ENCODE measurements at places on chromosomes 16 and 17.

- DNase-seq, result no peak
These were observed 1.6 kb downstream of the PRSS36 start for GRCh38 chr16:31148281-31148728.

DNA sequence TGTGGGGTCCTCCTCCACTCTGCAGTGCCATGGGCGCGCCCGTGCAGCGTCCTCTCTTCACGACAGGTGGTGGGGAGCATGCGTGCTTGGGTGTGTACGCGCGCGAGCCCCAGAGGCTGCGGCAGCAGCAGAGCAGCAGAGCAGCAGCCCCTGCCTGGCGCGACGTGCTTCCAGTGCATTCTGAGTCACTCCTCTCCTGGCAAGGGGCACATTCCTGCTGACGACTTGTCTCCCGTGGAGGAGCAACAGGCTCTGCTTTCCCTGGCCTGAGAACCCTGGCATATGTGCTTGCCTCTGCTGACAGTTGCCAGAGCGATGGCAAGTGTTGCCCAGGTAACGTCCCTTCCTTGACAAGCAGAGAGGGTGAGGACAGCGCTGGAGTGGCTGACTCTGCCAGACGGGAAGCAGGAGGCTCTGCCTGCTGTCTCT is 133.8 kb upstream of the PLCG2 start:
- DNase-seq, result no peak

GRCh38 chr16:74740795-74741304 is 33.8 kb downstream of the FA2H start:
- DNase-seq, result no peak

DNA sequence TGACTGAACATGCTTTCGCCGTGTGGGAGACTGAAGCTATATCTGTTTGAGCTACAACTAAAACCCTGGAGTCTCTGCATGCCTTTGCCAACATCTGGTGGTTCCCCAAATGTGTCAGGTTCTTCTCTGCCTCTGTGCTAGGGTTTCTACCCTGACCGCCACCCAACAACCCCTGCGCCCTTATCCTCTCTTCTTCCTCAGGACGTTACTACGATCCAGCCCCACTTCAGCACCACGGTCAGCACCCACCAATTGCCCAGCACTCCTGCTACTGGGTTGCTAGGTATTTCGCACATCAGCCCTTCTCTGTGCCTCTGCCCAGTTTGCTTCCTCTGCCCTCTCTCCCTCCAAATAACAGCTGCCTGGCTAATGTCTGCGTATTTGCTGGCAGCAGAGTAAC is 106.3 kb upstream of the HSBP1 start:
- peak; percentile 20 for DNase-seq

DNA sequence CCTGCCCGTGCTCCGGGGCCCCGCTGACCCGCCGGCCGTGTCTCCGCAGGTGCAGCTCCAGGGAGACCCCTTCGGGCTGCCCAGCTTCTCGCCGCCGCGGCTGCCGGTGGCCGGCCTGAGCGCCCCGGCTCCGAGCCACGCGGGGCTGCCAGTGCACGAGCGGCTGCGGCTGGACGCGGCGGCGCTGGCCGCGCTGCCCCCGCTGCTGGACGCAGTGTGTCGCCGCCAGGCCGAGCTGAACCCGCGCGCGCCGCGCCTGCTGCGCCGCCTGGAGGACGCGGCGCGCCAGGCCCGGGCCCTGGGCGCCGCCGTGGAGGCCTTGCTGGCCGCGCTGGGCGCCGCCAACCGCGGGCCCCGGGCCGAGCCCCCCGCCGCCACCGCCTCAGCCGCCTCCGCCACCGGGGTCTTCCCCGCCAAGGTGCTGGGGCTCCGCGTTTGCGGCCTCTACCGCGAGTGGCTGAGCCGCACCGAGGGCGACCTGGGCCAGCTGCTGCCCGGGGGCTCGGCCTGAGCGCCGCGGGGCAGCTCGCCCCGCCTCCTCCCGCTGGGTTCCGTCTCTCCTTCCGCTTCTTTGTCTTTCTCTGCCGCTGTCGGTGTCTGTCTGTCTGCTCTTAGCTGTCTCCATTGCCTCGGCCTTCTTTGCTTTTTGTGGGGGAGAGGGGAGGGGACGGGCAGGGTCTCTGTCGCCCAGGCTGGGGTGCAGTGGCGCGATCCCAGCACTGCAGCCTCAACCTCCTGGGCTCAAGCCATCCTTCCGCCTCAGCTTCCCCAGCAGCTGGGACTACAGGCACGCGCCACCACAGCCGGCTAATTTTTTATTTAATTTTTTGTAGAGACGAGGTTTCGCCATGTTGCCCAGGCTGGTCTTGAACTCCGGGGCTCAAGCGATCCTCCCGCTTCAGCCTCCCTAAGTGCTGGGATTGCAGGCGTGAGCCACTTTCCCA is 5.9 kb downstream of the CTF1 start:
- peak; percentile 54 for DNase-seq

DNA sequence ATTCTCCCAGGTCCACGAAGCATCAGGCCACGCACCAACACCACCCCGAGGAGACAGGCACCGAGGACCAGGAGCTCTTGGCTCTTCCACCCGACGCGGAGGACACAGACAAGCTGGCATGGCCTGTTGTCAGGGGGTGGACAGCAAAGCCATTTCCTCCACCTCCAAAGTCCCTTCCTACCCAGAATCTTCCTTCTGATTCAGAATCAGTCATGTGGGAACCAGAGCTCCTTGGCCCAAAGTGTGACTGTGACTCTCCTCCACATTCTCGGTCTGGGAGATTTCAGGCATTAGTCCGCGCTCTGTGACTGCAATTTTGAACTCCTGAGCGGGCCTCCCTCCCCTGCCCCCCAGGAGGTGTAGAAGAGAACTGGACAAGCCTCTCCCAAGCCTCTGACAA is 9.2 kb downstream of the DNAH17 start:
- no peak for DNase-seq

GRCh38 chr17:13088666-13089065 is 70.8 kb upstream of the ELAC2 start:
- DNase-seq, result no peak

- no peak for DNase-seq
These were observed 2.0 kb downstream of the KLHL36 start for GRCh38 chr16:84650062-84650991.

DNA sequence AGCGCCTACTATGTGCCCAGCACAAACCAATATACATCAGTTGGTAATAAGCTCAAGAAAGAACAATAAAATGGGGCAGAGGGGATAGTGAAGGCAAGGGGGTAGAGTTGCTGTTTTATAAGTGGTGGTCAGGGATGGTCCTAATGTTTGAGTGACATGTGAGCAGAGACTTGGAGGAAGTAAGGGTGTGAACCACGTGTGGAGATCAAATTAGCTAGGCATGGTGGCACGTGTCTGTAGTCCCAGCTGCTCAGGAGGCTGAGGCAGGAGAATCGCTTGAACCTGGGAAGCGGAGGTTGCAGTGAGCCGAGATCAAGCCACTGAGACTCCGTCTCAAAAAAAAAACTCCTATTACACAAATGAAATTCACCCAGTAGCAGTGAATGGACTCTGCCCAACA is 56.5 kb downstream of the IRX6 start:
- no peak for DNase-seq

- DNase-seq, result peak; percentile 73
These were observed 8.4 kb downstream of the P3H4 start for GRCh38 chr17:41803049-41804020.

- no peak for DNase-seq
These were observed 16.4 kb upstream of the SEC14L1 start for GRCh38 chr17:77124192-77124889.

- peak; percentile 34 for DNase-seq
These were observed 23.9 kb downstream of the AMFR start for GRCh38 chr16:56401482-56401881.

DNA sequence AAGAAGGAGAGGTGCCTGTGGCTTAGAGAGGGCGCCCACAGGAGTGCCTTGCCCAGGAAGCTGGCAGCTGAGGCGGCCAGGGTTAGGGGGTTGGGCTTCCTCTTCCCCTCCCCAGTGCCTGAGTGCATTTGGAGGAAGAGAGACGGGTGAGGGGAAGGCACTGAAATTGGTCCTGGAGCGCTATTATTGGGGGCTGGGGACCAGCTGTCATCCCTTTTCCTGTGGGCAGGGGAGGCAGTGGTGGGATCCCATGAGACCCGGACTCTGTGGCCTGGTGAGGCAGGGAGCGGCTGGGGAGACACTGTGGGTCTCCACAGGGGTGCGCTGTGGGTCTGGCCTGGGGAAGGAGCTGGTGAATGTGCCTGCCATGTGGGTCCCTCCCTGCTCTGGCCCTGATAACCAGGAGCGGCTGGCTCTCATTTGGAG is 259.7 kb downstream of the SEC14L1 start:
- peak; percentile 83 for DNase-seq

GRCh38 chr17:81681672-81682071 is 1.9 kb downstream of the ARL16 start:
- DNase-seq, result no peak

GRCh38 chr17:6249732-6250131 is 179.6 kb downstream of the WSCD1 start:
- DNase-seq, result no peak

DNA sequence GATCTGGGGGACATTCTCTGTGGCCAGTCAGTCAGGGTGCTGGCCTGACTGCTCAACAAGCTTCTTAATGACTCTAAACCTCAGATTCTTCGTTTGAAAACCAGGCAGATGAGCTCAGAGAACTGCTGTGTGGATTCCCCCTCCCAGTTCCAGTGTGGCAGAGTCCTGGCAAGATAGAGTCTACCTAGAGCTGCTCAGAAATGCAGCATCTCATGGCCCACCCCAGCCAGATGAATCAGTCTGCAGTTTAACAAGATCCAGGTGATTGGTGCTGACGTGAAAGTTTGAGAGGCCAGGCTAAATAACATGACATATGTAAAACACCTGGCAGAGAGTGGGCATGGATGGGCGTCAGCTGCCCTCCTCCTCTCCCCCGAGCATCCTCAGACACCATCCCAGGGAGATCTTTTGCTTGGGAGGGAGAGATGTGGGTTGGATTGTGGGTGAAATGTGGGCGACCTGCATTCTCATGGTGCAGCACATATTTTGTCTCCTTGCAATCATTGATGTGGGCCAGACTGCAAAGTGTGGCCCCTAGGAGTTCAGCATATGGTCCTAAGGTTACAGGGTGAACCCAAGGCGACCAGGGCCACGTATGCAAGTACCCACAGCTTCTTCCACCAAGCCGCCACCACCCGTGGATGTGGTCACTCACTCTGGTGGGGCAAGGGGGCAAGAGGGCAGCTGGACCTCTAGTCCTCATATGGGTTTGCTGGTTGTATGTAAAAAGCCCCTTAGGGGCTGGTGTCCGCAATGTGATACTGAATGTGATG is 19.5 kb downstream of the SOCS3 start:
- no peak for DNase-seq

GRCh38 chr17:43750153-43750552 is 8.4 kb downstream of the SOST start:
- no peak for DNase-seq

GRCh38 chr16:57950382-57950781 is 20.5 kb downstream of the CNGB1 start:
- DNase-seq, result no peak

DNA sequence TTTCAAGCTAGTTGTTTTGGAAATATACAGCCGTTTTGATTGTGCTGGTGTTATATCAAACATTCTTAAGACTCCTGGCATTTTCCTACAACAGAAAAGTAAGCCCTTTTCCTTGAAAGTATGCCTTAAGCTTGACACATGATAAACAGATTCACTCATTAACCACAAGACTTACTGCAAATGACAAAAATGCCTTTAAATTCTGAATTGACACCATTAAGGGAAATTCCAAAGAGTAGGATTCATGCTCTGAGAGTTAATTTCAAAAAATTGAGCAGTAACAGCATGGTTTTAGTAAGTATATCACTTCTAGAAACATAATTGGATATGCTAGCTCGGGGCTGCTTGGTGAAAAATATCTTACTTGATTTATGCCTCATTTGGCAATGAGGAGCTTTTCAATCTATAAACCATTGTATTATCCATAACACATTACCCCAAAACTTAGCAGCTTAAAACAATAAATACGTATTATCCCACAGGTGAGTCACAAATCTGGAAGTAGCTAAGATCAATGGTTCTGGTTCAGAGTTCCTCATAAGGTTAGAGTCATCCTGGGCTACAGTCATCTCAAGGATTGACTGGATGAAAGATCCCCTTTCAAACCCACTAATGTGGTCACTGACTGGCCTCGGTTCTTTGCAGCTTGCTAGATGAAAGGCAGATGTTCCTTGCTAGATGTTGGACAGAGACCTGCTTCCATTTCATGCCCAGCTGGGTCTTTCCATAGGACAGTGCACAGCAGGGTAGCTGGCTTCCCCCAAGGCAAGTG is 8.2 kb upstream of the PHAF1 start:
- DNase-seq, result no peak

- no peak for DNase-seq
These were observed 1722.7 kb downstream of the TP53TG3F start for GRCh38 chr16:35182043-35182677.

DNA sequence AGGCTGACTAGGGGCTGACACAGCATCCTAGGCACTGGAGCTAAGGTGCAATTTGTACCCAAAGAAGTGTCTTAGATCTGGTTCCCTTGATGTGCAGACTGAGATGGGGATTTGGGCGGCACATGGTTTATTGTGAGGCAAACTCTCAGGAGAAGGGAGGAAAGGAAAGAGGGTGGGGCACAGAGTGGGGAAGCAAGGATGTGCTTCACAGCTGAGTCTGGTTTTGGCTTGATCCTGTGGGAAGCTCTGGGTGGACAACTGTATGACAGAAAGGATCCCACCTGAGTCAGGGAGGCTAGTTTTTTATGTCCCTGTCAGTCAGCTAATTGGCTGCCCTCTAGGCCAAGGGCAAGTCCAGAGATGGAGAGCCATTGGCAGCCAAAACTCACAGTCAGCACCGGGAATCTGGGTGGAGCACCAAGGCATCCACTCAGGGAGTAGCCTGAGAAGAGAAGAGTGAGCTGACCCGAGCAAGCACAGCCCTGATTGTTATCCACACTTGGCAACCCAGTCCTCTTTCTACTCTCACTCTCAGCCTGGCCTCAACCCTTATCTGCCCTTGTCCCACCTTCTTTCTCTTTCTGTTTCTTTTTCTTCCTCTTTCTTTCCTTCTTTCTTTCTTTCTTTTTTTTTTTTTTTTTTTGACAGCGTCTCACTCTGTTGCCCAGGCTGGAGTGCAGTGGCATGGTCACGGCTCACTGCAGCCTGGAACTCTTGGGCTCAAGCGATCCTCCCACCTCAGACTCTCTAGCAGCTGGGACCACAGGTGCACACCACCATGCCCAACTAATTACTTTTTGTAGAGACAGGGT is 12.0 kb downstream of the ARL4D start:
- no peak for DNase-seq

DNA sequence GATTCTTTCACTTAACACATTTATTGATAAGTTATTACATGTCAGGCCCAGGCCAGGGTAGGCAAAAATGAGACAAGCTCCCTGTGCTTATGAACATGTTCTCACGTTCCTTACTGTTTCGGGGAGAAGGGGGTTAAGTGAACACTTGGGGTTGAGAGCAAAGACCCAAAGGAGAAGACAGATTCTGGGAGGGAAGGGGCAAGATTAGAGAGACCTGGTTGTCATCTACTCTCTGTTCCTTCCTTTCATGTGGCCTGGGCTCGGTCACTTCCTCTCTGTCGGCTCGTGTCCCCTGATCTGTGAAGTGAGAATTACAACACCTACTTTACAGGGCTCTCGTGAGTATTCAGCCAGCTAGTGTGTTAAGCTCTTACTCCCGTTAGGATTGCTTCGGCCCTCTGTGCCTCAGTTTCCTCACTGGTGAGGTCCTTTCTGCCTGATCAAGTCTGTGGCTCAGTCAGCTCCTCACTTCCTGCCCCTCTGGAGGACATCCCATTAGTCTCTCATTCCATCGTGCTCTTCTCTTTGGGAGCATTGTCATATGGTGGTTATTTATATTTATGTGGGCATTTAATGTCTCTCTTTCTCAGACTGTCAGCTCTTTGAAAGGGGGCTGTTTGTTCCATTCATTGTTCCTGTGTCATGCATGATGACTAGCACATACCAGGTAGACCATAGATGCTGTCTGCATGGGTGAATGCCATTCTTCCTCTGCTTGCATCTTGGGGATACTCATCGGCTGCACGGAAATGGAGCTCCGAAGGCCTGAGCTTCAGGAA is 38.9 kb downstream of the PLCG2 start:
- DNase-seq, result peak; percentile 94

Measured in NAMALWA (cell line).